Bone marrow (tissue), 2 donors: ENCODE measurements at places on chromosomes 16 and 17.

GRCh38 chr16:64074706-64075105, 1047.2 kb downstream of the CDH11 start:
- no peak for DNase-seq

GRCh38 chr17:62660629-62661118, 33.2 kb downstream of the MRC2 start:
- DNase-seq = no peak

- DNase-seq = no peak
Measured at GRCh38 chr17:35074711-35075707, 11.5 kb upstream of the RFFL start.

GRCh38 chr16:47046726-47047523, 73.5 kb upstream of the DNAJA2 start:
- no peak for DNase-seq

GRCh38 chr17:51662204-51663056, 402.1 kb downstream of the UTP18 start:
- DNase-seq = no peak
